CD4-positive, alpha-beta T cell treated with Interleukin-17A for 1 hour (primary cell): ENCODE measurements at places on chromosomes 1 and 21.
A peak's percentile ranks its signal among the peaks of the same experiment; 100 is the strongest.

- DNase-seq, result no peak
Measured at GRCh38 chr1:48405400-48405799, 66.6 kb downstream of the SPATA6 start.

GRCh38 chr21:41396558-41397075 is 29.4 kb upstream of the MX1 start:
- no peak for DNase-seq

DNA sequence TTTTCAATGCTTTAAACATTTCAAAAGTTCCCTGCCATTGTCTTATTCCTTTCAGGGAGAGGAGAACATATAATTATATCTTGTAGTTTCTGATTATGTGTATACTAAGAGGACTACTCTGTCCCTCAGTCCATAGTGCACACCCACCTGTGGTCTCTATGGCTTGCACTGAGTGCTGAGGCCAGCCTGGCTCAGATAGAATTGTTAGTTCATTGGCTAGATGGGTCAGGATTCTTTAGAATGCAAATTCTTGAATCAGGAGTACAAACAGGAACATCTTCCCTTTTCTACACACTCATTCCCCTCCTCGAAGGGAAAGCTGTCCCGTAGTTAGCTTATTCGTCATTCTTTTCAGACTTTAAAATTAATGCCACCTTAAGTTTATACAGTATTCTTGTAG is 8.2 kb downstream of the BACH1 start:
- no peak for DNase-seq

DNA sequence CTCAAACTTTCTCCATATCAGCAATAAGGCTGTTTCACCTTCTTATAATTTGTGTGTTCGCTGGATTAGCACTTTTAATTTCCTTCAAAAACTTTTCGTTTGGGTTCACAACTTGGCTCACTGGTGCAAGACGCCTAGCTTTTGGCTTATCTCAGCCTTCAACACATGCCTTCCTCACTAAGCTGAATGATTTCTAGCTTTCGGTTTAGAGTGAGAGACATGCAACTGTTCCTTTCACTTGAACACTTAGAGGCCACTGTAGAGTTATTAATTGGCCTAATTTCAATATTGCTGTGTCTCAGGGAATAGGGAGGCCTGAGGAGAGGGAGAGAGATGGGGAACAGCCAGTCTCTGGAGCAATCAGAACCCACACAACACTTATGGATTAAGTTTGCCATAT is 41.2 kb upstream of the IFNLR1 start:
- DNase-seq, result peak; percentile 2

DNA sequence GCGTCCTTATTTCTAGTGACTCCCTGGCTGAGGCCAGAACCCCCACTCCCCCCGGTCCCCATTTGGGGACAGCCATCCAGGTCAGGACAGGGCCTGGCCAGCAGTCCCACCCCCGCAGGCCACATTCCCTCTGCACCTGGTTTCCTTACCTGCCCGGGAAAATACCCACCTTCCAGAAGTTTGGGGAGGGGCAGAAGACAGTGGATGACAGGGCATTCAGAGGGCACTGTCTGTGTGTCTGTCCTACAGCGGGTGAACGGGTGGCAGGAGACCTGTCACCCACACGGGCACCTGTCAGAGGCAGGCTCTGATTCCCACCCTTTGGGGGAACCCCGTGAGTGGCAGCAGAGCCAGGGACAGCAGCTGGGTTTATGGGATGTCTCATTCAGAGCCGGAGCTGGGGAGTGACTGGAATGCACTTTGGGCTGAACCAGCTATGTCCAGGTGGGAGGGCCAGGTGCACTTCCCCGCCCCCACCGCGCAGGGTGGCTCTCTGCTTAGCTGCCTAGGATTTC is 2.0 kb downstream of the ARHGEF16 start:
- no peak for DNase-seq

DNA sequence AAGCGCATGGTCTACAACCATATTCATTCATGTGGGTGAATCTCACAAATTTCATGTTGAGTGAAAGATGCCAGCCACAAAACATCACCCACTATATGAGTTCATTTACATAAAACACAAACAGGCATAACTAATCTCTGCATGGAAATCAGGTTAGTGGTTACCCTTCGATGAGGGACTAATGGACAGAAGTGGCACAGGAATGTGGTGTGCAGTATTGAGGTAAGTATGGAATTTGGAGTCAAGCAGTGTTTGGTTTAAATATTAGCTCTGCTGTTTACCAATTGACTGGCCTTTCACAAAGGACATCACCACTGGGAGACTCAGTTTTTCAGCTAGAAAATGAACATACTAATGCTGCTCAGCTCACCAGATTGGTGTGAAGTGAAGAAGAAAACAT is 24.2 kb downstream of the CCDC185 start:
- no peak for DNase-seq

DNA sequence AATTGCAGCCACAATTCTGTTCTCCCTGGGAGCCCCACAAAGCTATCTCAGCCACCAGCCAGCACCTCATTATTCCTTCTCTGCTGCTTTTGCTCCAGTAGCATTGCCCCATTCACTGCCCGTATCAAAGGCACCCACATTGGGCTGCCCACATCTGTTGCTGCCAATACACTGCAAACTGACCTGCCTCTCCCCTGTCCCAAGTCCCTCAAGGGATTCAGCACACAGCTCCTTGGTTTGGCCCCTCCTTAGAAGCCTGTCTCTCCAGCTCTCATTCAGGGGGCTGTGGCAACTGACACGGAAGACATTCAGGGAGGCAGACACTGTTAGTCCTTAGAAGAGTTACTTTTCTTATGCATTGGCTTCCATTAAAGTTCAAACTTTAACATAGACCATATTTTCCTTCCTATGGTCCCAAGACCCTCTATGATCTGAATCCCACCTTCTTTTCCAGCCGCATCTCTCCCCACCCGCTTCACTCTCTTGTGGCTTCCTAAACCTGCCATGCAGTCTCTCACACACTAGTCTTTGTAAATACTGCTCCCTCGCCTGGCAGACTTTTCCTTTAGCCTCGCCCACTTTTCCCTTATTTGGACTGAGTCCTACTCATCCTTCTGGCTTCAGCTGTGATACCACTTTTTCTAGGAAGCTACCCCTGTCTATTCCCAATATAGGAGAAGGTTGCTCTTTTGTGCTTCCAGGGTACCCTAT is 19.3 kb upstream of the KLHDC8A start:
- no peak for DNase-seq

DNA sequence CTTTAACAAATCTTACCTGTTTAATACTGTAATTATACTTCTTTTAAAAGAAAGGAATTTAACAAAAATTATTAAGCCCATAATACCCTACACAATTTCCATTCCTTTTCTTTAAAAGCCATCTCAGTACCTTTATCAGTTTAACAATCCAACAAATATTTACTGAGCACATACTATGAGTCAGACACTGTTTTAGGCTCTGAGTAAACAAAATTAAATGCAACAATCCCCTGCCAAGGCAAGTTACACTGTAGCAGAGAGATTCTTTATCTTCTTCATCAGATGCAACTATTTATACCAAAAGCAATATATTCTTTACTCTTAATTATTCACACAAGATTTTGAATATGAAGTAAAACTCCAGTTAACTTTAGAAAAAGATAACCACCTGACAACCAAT is 12.0 kb downstream of the DENND1B start:
- no peak for DNase-seq

- DNase-seq, result no peak
Measured at GRCh38 chr1:67947114-67947513, 103.3 kb downstream of the DIRAS3 start.

GRCh38 chr1:185907246-185907645 is 173.1 kb downstream of the HMCN1 start:
- DNase-seq, result no peak

DNA sequence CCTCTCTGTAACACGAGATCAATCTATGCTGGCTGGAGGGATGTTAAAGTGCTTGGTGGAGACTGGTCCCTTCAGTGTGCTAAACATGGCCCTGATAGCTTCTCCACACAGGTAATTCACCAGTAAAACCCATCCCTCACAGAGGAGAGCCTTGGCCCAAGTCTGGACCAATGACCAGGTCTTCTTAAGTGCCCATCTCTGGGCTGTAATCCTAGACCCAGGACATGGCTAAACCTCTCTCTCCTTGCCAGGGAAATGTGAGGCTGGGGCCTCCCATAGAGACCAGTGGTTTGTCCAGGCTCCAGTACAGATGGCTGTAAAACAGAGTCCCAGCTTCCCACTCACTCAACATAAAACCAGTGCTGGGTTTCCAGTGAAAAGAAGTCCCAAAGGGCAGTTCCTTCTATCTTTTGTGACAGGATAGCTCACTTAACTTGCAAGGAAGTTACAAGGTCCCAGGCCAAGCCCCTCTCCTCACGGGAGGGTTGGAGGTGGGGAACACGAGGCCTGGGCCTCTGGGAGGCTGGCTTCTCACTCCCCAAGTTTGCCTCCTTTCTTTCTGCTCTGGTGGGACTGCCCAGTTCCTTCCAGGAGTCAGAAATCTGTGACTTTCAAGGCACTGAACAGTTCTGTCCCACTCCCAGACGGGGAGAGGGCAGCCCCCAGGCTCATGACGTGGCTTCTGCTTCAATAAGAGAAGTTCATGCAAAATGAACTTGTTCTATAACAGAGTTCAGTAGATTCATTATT is 2.2 kb upstream of the KIF17 start:
- no peak for DNase-seq

GRCh38 chr21:41142051-41142795 is 25.7 kb upstream of the BACE2 start:
- no peak for DNase-seq

GRCh38 chr1:171769171-171769570 is 12.3 kb upstream of the METTL13 start:
- DNase-seq, result no peak

GRCh38 chr1:56196839-56197238 is 382.5 kb downstream of the PLPP3 start:
- DNase-seq, result no peak

DNA sequence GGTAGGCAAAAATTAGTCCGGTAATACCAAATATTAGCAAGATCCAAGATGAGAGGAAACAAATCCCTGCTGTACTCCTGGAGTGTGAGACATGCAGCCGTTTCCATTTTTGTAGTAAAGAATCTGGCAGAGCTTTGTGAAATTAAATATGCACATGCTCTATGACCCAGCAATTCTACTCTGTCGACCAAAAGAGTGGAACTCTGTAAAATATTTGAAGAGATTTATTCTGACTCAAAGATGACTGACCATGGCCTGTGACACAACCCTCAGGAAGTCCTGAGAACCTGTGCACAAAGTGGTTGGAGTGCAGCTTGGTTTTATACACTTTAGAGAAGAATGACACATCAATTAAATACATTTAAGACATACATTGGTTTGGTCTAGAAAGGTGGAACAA is 16.2 kb downstream of the HAX1 start:
- no peak for DNase-seq

DNA sequence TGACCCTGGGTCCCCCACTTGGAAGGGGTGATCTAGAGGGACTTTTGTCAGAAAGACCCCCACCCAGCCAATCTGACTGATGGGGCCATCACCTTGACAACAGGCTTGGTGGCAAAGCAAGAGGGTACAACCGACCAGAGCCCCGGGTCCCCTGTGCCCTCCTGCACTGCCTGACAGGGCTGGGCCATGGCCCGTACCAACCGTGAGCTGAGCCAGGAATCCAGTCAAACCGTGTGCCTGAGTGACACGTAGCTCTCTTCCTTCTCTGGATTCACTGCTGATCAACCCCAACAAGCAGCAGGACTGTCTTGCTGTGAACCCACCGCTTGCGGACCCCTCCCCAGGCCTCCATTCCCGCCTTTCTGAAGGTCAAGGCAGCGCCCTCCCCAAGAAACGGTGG is 27.0 kb downstream of the PDE9A start:
- no peak for DNase-seq

GRCh38 chr1:65525266-65526048 is 105.0 kb downstream of the LEPR start:
- no peak for DNase-seq

GRCh38 chr1:162919034-162919433 is 58.1 kb upstream of the CCDC190 start:
- DNase-seq, result no peak

DNA sequence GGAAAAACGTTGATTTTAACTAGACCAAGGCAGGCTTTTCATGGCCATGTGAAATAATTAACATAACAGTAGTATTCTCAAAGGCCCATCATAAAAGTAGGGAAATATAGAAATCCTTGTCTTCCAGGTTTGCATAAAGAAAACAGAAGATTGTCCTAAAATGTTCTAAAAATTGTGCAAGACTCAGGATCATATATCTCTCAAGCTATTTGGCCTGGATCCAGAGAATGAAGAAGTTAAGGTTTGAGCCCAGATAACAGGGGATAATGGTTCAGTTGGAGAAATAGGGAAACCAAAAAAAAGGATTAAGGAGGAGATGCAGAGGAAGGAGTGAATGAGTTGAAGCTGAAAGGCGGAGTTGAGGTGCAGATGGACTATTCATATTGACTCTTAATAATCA is 555.5 kb upstream of the NR5A2 start:
- DNase-seq, result no peak

DNA sequence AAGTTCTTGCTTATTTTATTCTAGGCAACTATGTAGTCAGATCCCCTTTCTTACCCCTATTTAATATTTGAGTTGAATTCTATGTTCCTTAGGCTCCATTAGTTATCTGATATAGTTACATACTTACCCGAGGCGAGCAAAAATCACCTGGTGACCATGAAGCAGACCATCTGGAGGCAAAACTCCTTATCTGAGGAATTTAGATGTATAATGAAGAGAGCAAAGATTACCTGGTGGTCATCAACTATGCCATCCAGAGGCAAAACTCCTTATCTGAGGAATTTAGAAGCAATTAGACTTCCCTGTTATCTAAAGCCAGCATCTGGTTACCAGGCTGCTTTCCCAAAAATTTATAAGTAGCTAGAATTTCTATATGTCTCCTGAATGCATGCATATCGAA is 129.9 kb downstream of the PATJ start:
- no peak for DNase-seq

DNA sequence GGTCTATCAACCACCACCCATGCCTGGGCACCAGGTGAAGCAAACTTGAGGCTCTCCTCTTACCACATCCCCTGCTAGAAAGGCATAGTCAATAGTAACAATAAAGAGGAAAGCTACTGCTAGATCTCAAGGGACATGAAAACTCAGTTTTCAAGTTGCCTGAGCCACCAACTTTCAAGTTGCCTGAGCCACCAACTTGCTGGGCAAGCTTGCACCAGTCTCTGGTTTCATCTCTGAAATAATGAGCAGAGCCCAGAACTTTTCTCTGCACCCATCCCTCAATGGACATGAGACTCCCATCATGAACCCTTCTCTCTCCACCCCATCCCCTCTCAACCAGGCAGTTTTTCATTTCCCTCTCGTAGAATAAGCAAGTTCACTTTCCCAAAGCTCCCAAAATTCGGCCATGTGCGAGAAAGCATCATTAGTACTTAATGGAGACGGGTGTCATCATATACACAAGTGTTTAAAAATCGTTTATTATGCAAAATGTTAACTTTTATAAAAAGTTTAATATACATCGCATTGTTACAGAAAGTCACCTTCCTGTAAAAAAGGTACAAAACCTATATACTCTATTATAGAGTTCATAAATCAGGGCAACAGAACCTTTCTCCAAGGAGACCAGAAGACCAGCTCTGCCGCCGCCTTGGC is 1.7 kb downstream of the ID3 start:
- DNase-seq, result no peak

- DNase-seq, result no peak
Measured at GRCh38 chr21:46243325-46243724, 14.8 kb upstream of the LSS start.
